Right forelimb (tissue), 1 donor: ENCODE measurements at places on chromosomes 1 and 21.

DNA sequence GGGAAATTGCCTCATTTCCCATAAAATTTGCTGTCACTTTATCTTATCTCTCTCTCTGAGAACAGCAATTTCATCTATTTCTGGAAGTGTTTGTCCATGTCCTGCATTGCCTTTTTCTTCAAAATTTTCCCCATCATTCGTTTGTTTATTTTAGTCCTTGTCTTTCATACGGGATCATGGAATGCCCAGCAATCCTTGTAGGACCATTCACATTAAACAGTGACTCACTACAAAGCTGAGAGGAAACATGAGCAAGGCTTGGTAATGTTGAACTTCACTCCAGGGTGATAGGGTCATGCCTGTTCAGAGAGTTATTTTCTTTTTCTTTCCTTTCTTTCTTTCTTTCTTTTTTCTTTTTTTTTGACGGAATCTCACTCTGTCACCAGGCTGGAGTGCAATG lies 32.2 kb upstream of the HNRNPU start:
- DNase-seq = no peak

GRCh38 chr1:31670593-31670964 lies 25.9 kb upstream of the PEF1 start:
- no peak for DNase-seq

DNA sequence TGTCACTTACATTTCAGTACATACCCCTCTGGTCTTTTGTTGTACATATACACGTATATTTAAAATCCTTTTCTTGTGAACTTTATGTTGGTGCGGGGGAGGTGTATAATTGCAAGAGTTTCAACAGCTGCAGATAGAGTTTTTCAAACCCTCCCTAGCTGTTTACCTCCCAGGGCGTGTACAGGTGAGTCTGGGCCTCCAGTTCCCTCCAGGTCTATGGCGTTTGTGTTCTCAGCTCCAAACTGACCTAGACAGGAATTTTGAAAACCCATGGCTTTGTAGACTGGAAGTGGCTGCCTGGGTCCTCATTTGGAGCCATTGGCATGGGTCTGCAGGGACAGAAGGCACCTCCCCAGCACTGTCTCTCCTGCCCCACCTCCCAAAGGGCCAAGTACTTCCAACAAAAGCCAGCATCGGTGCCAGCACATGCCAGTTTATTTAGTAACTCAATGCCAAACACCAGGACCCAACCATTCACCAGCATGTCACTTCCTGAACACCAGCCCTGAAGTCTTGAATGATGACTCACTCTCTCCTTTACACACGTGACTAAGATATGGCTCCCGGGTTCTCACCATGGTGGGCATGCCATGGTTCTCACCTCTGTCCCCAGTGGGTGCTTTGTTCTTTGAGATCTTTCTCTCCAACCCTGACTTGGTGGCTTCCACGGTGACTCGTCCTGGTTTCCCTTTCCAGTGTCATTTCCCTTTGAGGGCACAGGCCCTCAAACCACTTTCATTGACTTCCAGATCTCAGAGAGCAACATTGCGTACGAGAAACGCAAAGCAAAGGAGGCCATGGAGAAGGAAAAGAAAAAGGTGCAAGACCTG lies 57.3 kb upstream of the EFHD2 start:
- DNase-seq = no peak

DNA sequence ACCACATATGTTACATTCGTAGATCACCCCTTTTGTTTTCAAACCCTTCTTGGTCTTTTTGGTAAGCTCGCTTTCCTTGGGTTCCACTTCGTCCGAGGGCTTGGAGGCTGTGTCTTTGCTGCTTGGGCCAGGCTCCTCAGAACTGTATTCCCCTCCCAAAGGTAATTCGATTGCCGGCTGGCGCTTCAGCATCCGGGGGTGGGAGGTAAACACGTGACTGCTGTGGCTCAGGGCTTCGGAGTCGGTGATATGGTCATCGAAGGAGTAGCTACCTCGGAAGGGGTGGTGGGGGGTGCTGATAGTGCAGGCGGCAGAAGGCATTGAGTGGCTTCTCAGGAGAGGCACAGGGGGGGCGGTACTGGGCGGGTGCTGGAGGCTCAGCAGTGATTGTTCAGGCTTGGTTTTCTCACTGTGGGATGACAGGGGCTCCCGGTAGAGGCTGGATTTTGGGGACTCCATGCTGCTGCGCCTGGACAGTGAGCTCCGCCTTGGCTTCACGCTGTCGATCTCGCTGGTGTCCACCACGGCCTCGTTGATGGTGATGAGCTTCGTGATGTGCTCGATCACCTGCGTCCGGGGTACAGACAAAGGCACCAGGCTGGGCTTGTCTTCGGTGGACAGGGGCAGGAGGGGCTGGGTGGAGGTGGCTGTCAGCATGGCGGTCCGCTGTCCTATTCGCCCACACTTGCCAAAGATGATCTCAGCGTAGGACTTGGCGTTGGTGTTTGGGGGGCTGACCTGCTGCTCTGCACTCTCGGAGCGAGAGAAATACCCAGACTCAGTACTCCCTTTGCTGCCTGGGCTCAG lies 98.6 kb upstream of the EDN2 start:
- DNase-seq = no peak

DNA sequence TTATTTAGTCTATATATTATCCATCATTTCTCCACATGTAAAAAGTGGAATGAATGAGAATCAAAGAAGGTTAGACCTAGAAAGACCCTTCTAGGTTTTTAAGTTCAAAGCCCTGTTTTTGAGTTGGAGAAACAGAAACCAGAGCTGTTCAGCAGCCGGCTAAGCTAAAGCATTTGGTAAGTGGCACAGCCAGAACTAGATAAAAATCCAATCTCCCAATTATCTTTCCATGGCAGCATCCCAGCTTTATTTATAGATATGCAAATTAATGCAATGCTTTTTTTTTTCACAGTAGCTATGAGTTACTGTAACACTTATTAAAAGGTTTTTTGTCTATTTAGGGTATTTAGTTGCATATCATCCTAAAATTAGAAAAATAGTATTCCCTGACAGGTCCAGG lies 85.1 kb downstream of the NIBAN1 start:
- no peak for DNase-seq

GRCh38 chr1:181438013-181438412 lies 45.3 kb upstream of the CACNA1E start:
- DNase-seq = no peak

DNA sequence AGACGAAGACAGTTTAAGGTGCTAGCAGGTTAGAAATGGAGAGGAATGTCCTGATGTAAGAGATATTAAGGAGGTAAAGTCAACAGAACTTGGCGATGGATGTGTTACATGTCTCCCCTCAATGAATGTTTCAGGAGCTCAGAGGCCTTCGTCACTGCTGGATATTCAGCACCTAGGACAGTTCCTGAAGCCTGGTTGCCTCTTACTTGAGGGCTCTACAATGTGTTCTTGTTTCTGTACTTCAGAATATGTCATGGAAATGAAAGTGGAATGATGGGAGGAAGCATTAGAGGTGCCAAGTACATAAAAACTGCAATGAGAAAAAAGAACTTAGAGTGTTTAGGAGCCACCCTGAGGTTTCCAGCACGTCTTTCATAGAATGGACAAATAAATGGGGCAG lies 17.7 kb downstream of the TNR start:
- DNase-seq = peak; percentile 58

DNA sequence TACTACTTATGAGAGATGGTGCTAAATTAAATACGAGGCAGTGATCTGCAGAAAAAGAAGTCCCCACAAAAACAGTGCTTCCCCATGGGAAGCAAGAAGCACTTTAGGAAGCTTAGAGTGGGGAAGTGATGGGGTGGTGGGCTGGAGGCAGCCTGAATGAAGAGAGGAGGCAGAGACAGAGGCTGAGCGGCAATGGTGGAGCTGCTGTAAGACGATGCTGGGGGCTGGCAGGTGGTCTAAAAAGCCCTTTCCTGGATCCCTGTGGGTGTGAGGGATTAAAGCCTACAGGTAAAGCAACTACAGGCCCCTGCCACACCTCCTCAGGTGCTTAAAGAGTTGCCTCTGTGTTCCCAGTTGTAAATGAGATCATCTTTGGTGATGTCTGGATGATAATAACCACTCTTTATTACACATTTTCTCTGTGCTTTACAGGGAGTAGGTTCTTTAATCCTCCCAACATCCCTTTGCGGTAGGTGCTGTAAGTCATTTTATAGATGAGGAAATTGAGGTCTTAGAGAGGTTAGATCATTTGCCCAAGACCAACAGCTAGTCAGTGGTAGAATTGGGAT lies 39.2 kb downstream of the CNN3 start:
- DNase-seq = no peak

GRCh38 chr21:37758982-37759381 lies 157.3 kb downstream of the KCNJ6 start:
- DNase-seq = no peak
